Fibroblast of lung (primary cell): ENCODE measurements at places on chromosomes 5 and 9.
A peak's percentile ranks its signal among the peaks of the same experiment; 100 is the strongest.

DNA sequence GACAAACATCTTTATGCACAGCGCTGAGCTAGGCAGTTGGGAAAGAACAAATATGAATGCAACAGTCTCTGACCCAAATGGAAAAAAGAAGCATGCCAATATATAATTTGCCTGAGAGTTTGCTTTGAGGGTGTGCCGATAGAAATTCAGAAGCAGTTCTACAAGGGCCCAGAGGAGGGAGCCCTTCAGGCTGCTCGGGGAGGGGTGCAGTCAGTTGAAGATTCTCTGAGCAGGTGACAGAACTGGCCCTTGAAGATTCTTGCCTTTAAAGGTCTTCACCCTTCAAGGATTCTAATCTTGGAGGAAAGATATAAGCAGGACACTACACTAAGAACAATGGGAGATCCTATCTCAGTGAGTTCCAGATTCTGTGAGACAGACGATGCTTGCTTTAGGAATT lies 3.7 kb upstream of the PAPPA start:
- DNase-seq, result peak; percentile 37

- peak; percentile 94 for DNase-seq
Measured at GRCh38 chr5:111584651-111585050, 72.3 kb upstream of the STARD4 start.

DNA sequence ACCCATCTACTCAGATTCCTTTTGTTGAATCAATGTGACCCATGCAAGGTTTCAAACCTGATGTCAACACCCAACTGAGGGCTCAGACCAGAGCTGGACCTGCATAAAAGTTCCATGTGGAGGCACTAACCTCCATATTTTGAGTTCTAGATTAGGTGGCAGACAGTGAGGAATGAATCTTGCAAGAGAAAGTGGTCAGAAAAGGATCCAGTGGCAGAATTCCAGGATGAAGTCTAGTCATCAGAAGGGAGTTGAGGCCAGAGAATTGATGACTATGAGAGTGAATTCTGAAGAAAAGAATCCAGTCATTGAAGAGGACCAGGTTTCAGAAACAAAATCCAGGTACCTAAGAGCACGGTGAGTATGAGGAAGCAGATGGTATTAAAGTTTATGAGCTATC lies 205.1 kb upstream of the RGMB start:
- peak; percentile 51 for DNase-seq

DNA sequence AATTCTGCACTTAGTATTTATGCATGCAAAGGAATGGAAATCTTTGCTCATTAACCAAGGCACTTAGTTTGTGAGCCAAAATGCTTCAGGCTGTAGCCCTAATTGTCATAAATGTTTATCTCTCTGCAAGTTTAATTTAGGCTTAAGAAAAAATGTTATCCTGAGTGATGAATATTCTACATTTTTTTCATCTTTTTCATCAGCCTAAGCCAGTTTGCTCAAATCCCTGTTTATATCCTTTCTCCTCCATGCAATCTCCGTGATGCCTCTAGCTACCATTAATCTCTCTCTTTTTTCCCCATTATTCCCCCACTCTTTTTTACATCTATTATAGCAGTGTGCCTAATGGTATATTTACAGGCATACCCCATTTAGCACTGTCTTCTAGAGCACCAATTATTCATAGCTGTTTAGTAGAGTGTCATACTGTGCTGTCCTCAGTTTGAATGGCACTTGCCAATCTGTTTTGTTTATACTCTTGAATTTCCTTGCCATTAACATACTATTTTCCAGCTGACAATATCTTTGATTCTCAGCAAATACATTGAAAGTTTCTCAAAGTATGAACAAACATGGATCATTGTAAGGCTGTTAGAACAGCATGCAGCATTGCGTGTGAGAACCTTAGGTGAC lies 1457.0 kb downstream of the MAT2B start:
- no peak for DNase-seq

DNA sequence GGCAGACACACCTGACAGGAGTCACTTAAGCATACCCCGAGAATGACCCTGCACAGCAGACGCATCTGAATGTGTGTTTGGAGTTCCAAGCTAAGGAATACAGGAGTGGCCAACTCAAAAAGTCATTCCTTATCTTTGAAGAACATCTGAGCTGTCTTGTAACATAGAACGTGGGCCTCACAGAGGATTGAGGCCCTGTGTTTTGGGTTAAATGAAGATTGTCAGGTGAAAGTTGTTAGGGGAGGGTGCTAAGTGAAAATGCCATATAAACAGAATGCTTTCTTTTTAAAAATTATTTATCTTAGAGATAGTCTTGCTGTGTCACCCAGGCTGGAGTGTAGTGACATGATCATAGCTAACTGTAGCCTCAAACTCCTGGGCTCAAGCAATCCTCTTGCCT lies 100.9 kb downstream of the PIK3R1 start:
- no peak for DNase-seq

- no peak for DNase-seq
Measured at GRCh38 chr9:95736891-95737522, 138.5 kb upstream of the ERCC6L2 start.

- DNase-seq, result no peak
Measured at GRCh38 chr9:107127608-107128007, 155.5 kb upstream of the RAD23B start.

DNA sequence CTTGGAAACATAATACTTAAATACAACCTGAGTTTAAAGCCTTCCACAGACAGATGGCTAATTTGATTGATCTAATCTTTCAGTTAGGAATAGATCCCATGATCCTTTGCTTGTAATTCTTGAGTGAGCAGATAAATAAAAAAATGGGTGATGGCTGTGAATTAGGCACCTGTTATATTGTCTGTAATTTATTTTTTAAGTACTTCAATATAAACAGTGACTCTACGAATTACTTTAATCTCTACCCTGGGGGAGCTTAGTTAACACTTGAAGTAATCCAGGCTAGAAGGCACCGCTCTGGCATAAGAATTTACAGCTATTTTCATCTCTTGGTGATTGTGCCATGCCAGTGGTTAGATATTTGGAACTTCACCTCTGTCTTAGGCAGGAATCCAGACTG lies 9.0 kb downstream of the EGFLAM start:
- no peak for DNase-seq

DNA sequence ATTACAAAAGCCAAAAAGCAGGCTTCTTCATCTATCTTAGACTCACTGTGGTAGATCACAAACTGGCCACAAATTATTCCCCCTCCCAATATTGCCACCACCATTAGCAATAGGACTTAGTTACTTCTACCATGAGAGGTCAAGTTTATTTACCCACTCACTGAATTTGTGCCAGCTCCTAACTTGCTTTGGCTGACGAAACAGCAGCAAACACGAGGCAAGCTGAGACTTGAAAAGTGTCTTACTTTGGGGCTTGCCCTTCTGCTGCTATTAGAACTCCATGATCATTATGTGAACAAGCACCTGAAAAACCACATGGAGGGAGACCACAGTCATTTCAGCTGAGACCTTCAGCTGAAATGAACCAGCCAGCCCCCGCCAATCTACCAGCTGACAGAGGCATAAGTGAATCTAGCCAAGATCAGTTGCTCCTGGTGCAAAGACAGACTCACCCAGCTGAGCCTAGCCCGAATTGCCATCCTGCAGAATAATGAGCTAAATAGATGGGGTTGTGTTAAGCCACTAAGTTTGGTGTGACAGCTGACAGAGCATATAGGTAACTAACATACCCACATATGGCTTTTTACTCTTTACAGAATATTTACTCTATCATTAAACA lies 5.7 kb downstream of the WDR41 start:
- no peak for DNase-seq

- peak; percentile 15 for DNase-seq
Measured at GRCh38 chr5:35096216-35096615, 48.5 kb upstream of the AGXT2 start.

DNA sequence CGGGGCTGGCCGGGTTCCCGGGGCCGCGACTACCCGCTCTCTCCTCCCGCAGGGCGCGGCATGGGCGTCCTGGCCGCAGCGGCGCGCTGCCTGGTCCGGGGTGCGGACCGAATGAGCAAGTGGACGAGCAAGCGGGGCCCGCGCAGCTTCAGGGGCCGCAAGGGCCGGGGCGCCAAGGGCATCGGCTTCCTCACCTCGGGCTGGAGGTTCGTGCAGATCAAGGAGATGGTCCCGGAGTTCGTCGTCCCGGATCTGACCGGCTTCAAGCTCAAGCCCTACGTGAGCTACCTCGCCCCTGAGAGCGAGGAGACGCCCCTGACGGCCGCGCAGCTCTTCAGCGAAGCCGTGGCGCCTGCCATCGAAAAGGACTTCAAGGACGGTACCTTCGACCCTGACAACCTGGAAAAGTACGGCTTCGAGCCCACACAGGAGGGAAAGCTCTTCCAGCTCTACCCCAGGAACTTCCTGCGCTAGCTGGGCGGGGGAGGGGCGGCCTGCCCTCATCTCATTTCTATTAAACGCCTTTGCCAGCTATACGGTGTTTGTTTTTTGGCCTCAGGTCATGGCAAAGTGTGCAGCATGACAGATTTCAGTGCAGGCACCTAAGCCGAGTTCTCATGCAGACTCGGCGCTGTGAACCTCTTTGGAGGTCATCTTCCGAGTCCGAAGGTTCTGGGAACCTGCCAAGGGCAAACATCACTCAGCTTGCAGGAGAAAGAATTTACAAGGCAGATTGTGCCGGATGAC lies 516 bp downstream of the MRPL41 start:
- DNase-seq, result no peak

- DNase-seq, result no peak
Measured at GRCh38 chr9:138022121-138022741, 144.6 kb downstream of the CACNA1B start.

- peak; percentile 58 for DNase-seq
Measured at GRCh38 chr5:147208134-147208533, 26.7 kb upstream of the STK32A start.

GRCh38 chr9:18698992-18699391 lies 225.0 kb downstream of the ADAMTSL1 start:
- no peak for DNase-seq

DNA sequence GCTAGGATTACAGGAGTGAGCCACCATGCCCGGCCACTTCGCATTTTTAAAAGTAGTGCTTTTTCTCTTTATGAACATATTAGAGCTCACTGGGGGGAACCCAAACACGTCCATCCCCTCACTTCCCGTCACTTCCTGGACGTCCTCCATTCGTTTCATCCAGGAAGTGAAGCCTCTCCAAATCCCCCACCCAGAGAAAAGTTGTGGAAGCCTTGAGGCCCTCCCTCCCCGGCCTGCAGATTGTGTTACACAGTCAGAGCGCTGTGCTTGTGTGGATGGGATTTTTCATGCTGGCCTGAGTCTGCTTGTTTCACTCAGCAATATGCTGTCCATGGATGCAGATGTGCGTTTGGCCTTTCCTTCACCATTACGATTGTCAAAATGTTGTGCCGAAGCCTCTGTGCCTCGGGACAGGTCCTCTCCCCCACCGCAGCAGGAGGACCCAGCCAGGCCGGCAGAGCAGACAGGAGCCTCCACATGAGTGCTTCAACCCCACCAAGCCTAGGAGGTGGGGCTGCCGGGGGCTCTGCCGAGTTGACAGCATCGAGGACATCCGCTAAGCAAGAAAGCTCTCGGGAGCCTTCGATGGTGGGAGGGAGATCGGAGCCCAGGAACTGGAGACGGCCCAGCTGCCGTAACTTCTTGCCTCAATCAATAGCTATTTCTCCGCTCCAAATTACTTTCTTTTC lies 121.6 kb upstream of the PPP1R26 start:
- DNase-seq, result no peak

DNA sequence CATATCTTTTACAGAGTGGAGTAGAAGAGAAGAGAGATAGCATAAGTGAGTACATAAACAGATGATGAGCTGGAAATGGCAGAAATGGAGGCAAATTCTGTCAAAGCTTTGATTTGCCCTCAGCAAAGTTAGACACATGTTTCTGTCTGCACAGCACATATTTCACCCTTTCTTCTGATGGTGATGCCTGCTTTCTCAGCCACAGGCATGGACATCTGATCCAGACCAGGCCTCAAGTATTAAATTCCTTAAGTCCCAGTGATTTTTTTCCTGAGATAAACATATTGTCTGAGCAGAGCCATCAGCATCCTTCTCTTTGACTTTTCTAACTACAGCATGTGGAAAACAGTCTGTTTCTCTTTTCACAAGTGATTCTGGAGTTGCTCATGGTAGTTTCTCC lies 409.8 kb downstream of the MAN2A1 start:
- DNase-seq, result no peak

GRCh38 chr5:151665613-151666012 lies 21.1 kb downstream of the SPARC start:
- DNase-seq, result no peak

DNA sequence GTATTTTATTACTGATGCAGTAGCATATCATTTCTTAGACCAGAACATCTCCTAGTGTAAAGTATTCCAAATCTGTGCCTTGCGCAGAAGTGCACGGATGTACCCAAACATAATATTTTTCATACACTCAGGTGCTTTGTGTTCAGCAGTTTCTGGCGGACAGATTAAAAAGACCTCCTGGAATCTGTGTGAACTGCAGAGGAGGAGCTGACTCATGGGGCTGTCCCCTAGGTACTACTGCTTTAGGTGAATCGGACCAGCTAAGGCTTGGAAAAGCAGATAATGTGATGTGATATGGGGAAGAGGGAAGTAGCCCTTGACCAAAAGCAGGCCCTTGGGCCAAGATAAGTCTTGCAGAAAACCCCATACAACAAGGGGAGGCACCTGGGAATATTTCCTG lies 310.1 kb downstream of the PLK2 start:
- no peak for DNase-seq

DNA sequence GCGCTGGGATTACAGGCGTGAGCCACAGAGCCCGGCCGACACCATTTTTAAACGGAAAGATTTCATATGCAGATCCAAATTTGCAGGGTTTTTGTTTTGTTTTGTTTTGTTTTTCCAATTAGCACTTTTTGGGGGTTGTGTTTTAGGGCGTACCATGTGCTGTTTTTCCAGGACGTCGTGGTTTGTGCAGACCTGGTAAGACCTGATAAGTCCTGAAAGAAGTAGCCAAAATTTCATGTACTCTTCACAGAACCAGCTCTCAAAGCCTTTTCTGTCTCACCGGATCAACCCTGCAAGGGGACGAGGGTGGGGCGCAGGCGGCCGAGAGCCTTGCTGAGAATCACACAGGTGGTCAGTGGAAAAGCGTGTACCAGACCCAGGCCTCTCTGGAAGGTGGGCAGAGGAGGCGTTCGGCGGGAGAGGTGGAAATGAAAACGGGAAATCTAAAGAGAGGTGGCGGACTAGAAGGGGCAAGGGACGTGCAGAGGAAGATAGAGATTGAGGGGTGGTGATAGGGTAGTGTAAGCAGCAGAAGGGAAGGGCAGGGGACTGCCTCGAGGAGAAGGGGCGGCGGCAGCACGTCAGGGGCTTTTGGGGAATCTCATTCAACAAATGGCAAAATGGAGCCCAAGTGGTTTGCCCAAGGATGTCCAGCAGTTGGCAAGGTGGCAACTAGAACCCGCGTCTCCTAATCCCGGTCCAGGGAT lies 1.1 kb upstream of the FAF2 start:
- no peak for DNase-seq

GRCh38 chr9:81379655-81380054 lies 309.7 kb downstream of the TLE1 start:
- DNase-seq, result peak; percentile 58
